ENCODE measurements at places on chromosomes 1 and 21. TPM values are rescaled to one million over a fixed set of nuclear protein-coding genes. Genes with fewer than 3 reads are reported as not detected.

Gene MUL1
- 29.5 TPM for total RNA-seq

Gene GPR89A
- 38.3 TPM for total RNA-seq

GRCh38 chr1:105270966-105271365 lies 1521.3 kb downstream of the AMY1C start:
- no peak for DNase-seq

DNA sequence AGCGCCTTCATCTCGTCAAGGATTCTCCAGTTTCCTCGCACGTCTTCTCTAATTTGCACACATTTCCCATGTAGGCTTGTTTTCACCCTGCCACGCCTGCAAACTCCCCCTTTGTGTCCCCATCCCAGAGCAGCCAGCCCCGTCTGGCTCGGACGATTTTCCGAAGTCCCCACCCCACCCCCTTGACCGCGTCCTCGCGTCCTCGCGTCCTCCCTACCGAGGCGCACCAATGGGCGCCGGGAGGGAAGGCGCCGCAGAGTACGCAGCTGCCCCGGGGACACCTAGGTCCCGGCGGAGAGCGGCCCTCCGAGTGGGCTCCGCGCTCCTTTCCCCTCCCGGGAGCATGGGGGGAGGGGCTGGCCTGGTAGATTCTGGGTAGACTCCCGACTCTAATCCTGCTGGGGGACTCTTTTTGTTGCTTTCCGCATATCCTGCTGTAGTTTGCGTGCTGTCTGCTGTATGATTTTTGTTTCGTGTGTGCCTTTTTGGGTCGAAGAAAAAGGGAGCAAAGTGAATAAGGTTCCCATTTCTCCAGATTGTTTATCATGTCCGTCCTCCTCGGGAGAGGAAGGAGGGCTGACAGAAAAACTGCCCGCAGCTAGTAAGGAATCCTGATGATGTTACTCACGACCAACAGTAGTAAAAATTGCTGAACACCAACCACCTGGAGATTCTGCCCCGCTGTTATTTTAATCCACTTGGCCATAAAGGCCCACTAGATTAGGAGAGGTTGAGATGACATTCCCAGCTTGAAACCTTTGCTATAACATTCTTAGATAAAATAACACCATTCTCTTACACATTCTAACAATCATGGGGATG lies 1.5 kb downstream of the CACHD1 start:
- no peak for DNase-seq

Gene OLFM3
- total RNA-seq: not detected

DNA sequence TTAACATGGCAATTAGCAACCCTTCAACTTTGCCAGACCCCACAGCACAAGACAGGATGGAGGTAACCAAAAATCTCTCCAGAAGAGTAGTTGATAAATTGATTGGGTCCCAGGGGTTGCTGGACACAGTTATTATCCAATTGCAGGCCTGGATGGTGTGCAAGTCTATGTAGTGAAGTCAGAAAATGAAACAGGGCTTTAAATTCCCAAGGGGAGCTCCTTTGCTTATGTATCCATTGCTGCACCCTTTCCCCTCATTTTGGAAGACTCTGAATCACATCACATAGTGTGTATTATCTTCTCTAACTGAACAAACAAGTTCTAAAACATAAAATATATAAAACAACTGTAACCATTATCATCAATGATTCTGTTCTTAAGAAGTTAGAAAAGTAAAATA lies 550.2 kb downstream of the LMO4 start:
- no peak for DNase-seq

Measured in PC-3 (cell line).